ENCODE measurements at places on chromosomes 3 and 15. TPM values are rescaled to one million over a fixed set of nuclear protein-coding genes. Genes with fewer than 3 reads are reported as not detected.

MDFIC2 gene
- total RNA-seq, result not detected

ACAN gene
- total RNA-seq, result 0.14 TPM

DNA sequence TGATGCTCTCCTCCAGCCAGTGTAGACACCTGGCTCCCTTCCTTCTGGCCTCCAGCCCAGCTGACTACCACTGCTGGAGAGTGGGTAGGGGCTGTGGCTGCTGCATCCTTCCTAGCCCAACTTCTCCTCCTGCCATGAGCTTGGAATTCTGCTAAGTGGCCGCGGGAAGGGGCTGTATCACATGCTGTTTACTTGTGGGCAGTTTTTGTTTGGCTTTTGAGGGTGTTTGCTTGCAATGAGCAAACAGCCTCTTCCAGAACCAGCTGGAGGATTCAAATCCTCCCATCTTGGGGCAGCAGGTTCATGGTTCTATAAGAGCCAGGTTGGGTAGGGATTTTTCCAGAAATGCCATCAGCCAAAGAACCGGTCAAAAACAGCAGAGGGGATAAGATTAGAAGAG lies 9.0 kb downstream of the GASK1A start:
- H3K27ac ChIP-seq, result no peak overlapping the region
- peaks cover 3% of the 10 kb centered on the region for H3K27me3 ChIP-seq
- no peak for DNase-seq
- H3K4me3 ChIP-seq, result no peak overlapping the region
- no peaks in the 10 kb centered on the region for H3K4me1 ChIP-seq

- H3K4me3 ChIP-seq, result no peak overlapping the region
- no peaks in the 10 kb centered on the region for H3K36me3 ChIP-seq
- no peaks in the 10 kb centered on the region for H3K4me1 ChIP-seq
Measured at GRCh38 chr15:49101536-49101935, 53.9 kb downstream of the COPS2 start.

- H3K27me3 ChIP-seq, result no peaks in the 10 kb centered on the region
- H3K4me1 ChIP-seq, result no peaks in the 10 kb centered on the region
- no peaks in the 10 kb centered on the region for H3K36me3 ChIP-seq
- H3K27ac ChIP-seq, result no peak overlapping the region
- DNase-seq, result no peak
Measured at GRCh38 chr3:186182850-186183249, 74.0 kb upstream of the ETV5 start.

DNA sequence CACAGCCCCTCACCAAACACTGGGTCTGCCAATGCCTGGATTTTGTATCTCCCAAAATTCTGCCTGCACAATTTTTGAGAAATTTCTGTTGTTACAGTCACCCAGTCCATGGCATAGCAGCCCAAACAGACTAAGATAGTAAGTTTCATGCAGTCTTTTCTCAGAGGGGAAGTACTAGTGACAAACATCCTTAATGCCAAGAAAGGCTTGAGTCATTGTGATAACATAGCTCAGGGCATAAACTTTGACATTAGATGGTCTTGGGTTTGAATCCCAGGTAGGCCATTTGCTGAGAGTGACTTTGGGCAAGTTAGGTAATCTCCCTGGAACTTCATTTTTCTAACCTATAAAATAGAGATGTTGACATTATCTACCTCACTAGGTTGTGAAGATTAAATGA lies 36.1 kb upstream of the PFN2 start:
- H3K4me1 ChIP-seq, result no peaks in the 10 kb centered on the region
- no peak overlapping the region for H3K27ac ChIP-seq

DNA sequence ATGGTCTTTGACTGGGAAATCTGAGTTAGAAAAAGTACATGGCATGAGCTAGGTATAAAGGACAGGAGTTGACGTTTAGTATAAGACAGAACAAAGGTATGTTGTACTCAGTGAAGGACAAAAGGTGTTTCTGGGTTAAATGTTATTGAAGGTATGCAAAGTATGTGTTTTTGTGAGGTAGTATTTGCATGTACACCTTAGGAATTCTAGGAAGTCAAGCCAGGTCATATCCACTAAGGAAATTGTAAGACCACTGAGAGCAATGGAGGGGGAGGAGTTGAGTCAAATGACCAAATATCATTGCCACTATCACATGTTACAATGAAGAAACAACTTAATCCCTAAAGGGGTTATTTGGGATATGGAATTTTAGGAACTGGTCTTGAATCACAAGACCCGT lies 24.4 kb upstream of the TGFBR2 start:
- no peak for DNase-seq
- H3K4me3 ChIP-seq, result no peak overlapping the region
- no peaks in the 10 kb centered on the region for H3K27me3 ChIP-seq
- H3K4me1 ChIP-seq, result no peaks in the 10 kb centered on the region
- H3K27ac ChIP-seq, result no peak overlapping the region

GRCh38 chr15:50506121-50506520 lies 40.3 kb downstream of the USP50 start:
- no peaks in the 10 kb centered on the region for H3K4me1 ChIP-seq
- no peaks in the 10 kb centered on the region for H3K27me3 ChIP-seq
- no peak for DNase-seq
- no peak overlapping the region for H3K27ac ChIP-seq
- H3K36me3 ChIP-seq, result no peaks in the 10 kb centered on the region

- H3K27me3 ChIP-seq, result no peaks in the 10 kb centered on the region
- H3K27ac ChIP-seq, result no peak overlapping the region
- no peaks in the 10 kb centered on the region for H3K36me3 ChIP-seq
- no peak for DNase-seq
Measured at GRCh38 chr3:190360228-190360627, 27.7 kb upstream of the CLDN16 start.

GRCh38 chr3:63333815-63334214 lies 55.7 kb downstream of the SYNPR start:
- H3K36me3 ChIP-seq, result no peaks in the 10 kb centered on the region
- no peak for DNase-seq
- H3K4me1 ChIP-seq, result no peaks in the 10 kb centered on the region
- no peak overlapping the region for H3K27ac ChIP-seq

- no peaks in the 10 kb centered on the region for H3K27me3 ChIP-seq
- no peaks in the 10 kb centered on the region for H3K4me1 ChIP-seq
- no peak overlapping the region for H3K27ac ChIP-seq
- H3K36me3 ChIP-seq, result peaks cover 8% of the 10 kb centered on the region
- no peak for DNase-seq
Measured at GRCh38 chr3:195709676-195710085, 11.1 kb upstream of the MUC20 start.
